Muscle of arm (tissue), 14 donors: ENCODE measurements at places on chromosomes 7 and 10. TPM values are rescaled to one million over a fixed set of nuclear protein-coding genes. Genes with fewer than 3 reads are reported as not detected.

LIMK1 gene
- polyA plus RNA-seq: not detected

MAP3K8 gene
- polyA plus RNA-seq: 2.8 TPM

- DNase-seq: no peak
Observed at GRCh38 chr10:22644222-22644621, 70.2 kb downstream of the PIP4K2A start.

GRCh38 chr7:20945451-20945850, 158.8 kb upstream of the SP8 start:
- no peak for DNase-seq

GRCh38 chr7:130134106-130134636, 63.8 kb downstream of the KLHDC10 start:
- no peak for DNase-seq

CAV1 gene
- 356 TPM for polyA plus RNA-seq

IL6 gene
- not detected for polyA plus RNA-seq

GRCh38 chr7:86932038-86932512, 127.4 kb downstream of the ELAPOR2 start:
- peak; percentile 27 for DNase-seq

ACSM6 gene
- not detected for polyA plus RNA-seq

- DNase-seq: no peak
Observed at GRCh38 chr10:86662186-86663045, 5.9 kb upstream of the LDB3 start.

SH2B2 gene
- polyA plus RNA-seq: 11.8 TPM

DNA sequence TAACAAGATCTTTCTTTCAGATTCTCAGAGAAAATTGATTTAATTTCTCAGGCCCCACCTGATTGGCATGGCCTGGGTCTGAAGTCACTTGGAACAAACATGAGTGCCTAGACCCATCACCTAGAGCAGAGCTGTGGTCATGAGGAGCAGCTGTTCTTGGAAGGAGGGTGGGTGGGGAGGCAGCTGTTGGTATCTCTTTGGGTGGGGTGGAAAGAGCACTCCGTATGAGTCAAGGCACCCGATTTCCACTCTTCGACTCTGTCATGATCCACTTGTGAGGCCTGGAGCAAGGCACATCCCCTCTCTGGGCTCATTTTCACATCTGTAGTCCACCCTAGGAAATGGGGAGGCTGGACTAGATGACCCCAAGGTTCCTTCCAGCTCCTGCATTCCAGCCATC, 156.7 kb downstream of the C10orf105 start:
- DNase-seq: no peak

GRCh38 chr10:21329995-21330627, 195.4 kb downstream of the SKIDA1 start:
- no peak for DNase-seq

PLAC9 gene
- polyA plus RNA-seq: 62.4 TPM

GRCh38 chr10:114250236-114250635, 11.2 kb downstream of the VWA2 start:
- no peak for DNase-seq

GRCh38 chr10:84416245-84416555, 87.8 kb downstream of the CCSER2 start:
- DNase-seq: no peak

WIPF3 gene
- 14.9 TPM for polyA plus RNA-seq

DNA sequence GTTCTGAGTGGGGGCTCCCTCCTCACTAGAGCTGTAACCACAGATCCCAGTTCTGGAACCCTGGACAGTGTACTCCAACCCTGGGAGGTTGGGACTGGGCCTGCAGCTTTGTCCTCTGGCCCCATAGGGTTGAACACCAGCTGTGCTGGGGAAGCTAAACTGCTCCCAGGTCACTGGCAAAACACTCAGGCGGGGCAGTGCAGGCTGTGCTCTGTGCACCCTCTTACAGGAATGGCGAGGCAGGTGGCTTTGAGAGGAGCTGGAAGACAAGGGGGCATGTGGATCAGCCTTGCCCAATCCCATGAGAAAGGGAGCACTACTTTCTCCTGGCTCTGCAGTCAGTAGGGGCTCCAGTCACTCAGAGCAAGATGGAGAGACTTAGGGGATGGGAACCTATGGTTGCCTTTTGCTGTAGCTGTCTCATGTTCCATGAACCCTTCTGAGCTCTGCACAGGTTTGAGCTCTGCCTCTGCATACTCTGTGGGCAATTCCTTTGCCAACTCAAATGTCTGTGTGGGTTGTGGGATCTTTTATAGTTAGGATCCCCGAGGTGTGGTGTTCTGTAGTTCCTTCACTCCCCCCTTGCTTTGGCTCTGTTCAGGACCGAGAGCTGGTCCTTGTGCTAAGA, 90.7 kb downstream of the SLC25A40 start:
- DNase-seq: no peak

DNA sequence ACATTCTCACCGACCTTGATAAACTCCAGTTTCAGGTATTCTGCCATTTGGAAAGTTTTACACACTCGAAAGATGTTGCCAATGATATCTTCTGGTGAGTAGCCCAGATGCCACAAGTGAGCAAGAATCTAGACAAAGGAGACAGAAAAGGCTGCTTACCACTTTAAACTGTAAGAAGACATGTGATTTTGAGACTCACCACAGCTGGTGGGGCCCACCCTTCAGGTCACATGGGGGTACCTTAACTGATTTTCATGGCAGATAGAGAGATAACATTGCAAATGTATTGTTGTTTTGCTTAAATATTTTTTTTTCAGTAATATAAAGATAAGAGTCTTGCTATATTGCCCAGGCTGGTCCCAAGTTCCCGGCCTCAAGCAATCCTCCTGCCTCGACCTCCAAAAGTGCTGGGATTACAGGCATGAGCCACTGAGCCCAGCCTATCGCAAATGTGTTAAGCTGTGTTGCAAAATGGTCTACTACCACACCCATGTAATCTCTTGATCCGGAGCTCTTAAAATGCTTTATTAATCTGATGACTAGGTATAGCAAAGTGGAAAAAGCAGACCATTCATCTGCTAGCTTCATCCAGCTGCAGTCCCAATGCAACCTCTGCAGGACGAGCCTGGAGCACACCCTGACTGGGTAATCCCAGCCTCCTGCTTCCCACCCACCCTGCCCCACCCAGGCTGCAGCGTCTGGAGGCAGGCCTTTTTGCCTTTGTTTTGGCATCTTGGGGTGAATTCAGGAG, 18.5 kb downstream of the RFC2 start:
- no peak for DNase-seq

DNA sequence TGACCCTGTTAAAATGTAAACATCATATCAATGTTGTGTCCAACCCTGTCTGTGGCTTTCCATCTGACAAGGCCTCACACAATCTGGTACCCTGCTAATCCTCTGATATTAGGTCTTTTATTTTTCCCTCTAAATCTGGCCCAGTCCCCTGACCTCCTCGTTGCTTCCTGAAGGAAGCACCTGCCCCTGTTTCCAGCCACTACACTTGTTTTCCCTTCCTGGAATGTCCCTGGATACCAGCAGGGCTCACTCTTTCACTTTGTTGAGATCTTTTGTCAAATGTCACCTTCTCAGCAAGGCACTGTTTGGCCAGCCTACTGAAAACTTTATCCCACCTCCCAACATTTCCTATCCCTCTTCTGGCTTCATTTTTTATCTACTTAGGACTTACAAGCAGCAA, 2.1 kb downstream of the SAMD9L start:
- DNase-seq: no peak

DNA sequence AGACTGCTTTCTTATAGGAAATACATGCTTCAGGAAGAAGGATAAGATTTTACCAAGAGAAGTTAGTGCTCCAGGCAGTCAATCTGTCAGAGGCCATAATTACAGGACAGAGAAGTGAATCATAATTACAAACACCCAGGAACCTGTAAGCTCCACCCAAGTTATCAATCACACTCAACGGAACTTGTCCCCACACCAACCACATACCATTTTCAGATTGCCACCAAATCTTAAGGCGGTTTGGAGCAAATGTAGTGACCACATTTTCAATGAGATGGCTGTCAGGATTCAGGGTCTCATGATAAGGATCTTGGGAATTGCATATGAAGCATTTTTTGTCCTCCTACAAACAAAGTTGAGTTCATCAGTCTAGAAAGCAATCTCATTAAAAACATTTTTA, 4.8 kb downstream of the LAMB1 start:
- no peak for DNase-seq

ANXA8L1 gene
- not detected for polyA plus RNA-seq
